ENCODE measurements at places on chromosomes 1 and 21. TPM values are rescaled to one million over a fixed set of nuclear protein-coding genes. Genes with fewer than 3 reads are reported as not detected.

Gene NBPF6
- not detected for total RNA-seq

Gene NUDT4B
- total RNA-seq = 17.1 TPM

Gene CELA3B
- total RNA-seq = not detected

Gene OR2L2
- total RNA-seq = under 0.01 TPM

Gene AKR7A3
- 0.37 TPM for total RNA-seq

Gene STIL
- 1.7 TPM for total RNA-seq

Gene ARV1
- 13.7 TPM for total RNA-seq

Gene ARHGAP30
- total RNA-seq = under 0.01 TPM

Gene LGR6
- not detected for total RNA-seq

Gene IQGAP3
- 2.5 TPM for total RNA-seq

Gene SLC25A34
- 0.37 TPM for total RNA-seq

Gene KIF14
- total RNA-seq = 1.2 TPM

Gene AMY2B
- 2.7 TPM for total RNA-seq

Gene CHTOP
- 24.2 TPM for total RNA-seq

Gene RNF11
- 99.7 TPM for total RNA-seq

Gene VAV3
- under 0.01 TPM for total RNA-seq

Gene TMEM51
- 6.8 TPM for total RNA-seq

Gene CYYR1
- not detected for total RNA-seq

Gene TTC22
- total RNA-seq = not detected

Gene LAPTM5
- 0.09 TPM for total RNA-seq
